ENCODE measurements at places on chromosomes 5 and 9.
A peak's percentile ranks its signal among the peaks of the same experiment; 100 is the strongest.

- no peak for DNase-seq
These were observed 158.2 kb downstream of the DENND1A start for GRCh38 chr9:123771690-123772089.

DNA sequence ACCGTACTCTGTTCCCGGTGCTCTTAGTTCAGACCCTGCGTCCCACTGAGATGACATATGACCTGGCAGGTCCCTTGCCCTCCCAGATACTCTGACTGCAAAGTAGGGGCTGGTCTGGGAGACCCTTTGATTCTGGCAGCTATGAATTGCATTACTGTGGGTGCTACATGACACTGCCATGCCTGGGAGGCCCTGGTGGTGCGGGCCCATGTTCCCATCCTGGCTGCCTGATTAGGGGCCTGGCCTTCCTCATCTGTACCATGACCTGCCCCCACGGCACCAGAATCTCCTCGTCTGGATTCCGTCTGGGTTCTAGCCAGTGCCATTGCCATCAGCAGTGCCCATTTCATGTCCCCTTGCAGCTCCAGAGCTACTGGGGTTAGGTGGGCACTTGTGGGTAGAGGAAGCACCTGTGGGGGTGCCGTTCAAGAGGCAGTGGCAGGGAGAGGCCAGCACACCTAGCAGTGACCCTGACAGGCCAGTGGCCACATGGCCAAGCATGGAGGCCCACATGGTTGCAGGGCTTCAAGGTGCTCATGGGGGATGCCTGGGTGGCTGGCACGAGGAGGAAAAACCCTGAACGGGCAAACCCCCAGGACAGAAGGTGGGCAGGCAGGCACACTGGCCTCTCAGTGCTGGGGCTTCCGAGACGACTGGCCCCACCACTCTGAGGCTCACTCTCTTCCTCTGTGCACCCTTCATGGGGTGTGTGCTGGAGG, 69.7 kb downstream of the PHF2 start:
- peak; percentile 8 for DNase-seq

DNA sequence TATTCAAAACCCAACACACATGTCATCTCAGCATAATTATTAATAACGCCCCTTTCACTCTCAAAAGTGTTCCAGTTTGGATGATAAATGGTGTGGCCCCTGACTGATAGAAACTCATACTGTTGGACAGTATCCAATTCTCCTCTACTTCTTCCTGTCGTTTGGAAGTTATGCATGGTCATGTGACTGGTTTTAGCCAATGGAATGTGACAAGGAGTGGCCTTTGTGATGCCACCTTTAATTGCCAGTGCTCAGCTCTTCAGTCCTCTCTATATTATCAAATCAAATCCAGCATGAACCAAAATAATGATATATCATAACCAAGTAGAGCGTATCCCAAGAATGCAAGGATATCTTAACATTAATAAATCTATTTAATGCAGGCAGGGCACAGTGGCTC, 117.8 kb upstream of the SPIN1 start:
- no peak for DNase-seq

DNA sequence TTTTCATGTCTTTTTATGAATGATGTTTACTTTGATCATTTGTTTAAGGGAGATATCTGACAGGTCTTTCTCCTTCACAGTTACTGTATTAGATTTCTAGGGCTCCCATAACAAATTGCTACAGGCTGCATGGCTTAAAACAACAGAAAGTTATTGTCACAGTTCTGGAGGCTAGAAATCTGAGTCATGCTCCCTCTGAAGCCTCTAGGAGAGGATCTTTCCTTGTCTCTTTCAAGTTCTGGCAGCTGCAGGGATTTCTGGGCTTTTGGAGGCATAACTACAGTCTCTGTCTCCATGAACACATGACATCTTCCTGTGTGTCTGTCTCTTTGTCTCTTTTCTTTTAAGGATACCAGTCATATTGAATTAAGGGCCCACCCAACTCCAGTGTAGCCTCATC, 557.3 kb upstream of the SEMA6A start:
- no peak for DNase-seq

DNA sequence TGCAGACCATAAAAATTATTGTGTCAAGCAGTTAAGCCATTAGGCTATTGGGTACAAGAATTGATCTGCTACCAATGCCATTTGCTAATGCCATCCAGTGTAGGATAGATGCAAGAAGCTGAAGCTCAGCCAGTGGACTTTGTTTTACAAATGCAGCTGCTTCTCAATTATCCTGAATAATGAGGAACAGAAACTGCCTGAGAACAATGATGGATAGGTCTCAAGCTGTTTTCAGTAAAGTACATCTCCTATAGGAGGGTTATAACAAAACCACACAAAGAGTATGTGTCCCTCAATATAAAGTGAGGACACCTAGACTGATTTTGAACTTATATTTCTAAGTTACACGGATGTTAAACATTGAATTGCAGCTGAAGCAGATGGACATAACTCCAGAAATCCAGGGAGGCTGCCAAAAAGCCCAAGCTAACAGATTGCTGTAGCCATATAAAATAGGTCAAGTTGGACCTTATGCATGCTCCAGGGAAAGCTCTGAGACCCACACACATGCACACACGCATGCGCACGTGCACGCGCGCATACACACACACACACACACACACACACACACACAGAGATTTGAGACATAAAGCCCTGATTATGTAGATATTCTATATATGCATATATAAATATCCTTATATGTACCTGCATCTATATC, 482.7 kb upstream of the CD180 start:
- DNase-seq: peak; percentile 30

GRCh38 chr5:10690460-10691440, 70.3 kb downstream of the DAP start:
- no peak for DNase-seq

- DNase-seq: peak; percentile 46
These were observed 76.2 kb downstream of the INSYN2B start for GRCh38 chr5:169904059-169904458.

- DNase-seq: no peak
These were observed 186.2 kb upstream of the RAI14 start for GRCh38 chr5:34469971-34470370.

DNA sequence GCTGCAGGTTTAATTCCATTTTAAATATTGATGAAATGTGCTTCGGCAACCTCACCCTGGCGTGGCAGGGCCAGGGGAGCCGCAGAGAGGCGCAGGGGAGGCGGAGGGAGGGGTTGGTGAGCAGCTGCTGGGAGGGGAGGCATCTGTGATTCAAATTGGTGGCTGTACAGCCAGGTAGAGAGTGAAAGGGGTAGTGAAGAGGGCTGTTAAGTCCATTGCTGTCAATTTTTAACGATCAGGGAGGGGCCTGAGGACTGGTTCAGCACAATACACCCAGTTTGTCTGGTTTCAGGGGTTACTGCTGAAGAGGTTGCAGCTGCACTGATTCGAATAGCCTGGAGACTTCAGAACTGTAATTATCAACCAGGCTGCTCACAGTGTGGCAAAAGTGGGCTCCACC, 31.3 kb downstream of the LHX6 start:
- no peak for DNase-seq

GRCh38 chr9:136231478-136232297, 13.9 kb downstream of the QSOX2 start:
- no peak for DNase-seq

DNA sequence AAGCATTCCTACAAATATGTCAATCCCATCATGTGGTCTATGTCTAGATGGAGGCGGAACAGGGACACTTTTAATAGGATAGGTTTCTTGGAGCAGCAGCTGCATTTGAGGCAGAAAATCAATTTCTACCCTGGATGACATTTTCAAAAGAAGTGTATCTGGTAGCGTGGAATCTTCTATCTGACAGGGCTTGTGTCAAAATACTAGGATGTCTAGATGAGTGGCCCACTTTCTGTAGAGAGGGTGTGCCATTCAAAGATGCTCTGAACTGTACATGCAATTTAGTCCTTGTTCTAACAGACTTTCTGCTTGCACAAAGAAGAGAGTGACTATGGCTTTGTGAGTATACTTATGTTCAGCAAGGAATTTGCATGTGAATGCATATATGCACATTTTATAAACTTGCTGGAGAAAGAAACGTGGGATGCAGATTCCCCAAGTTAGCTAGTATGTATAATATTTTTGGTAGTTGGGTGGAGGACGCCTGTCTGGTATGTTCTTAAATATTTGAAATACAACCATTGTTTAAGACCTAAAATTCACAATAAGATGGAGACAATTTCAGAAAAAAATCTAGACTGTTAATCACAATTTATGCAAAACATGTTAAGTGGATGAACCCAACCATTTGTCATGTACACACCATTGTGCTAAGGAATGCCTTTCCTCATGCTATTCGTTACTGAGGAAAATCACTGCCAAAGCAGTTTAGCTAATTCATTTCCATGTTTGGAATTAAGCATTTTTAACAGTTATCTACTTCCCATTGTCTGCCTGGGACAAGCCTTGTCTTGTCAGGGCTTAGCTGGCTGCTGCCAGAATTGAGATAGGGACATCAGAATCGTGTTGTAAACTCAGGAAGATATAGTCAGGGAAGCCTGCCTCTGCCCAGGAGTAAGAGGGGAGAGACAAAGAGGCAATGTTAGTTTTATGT, 129.1 kb upstream of the MEF2C start:
- no peak for DNase-seq

- no peak for DNase-seq
These were observed 71.9 kb downstream of the ECPAS start for GRCh38 chr9:111412280-111412679.

- no peak for DNase-seq
These were observed 58.4 kb downstream of the ZNF510 start for GRCh38 chr9:96719521-96719920.

DNA sequence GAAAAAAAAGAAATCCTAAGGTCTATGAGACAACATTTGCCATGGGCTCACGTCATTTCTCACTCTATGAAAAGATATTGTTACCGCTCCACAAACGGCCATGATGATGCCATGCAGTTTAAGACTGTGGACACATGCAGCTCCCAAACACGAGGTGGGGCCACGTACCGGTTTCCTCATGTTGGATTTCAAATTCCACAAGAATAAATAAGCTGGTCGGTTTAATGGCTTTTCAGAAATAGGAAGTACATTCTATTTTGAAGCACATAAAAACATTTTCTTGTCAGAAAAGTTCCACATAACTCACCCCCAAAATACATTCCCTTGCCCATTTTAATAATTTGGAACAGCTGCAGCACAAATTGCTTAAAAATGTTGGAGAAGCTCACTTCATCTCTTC, 130.6 kb downstream of the MYO10 start:
- DNase-seq: no peak

GRCh38 chr5:10376544-10376943, 23.0 kb downstream of the MARCHF6 start:
- no peak for DNase-seq

DNA sequence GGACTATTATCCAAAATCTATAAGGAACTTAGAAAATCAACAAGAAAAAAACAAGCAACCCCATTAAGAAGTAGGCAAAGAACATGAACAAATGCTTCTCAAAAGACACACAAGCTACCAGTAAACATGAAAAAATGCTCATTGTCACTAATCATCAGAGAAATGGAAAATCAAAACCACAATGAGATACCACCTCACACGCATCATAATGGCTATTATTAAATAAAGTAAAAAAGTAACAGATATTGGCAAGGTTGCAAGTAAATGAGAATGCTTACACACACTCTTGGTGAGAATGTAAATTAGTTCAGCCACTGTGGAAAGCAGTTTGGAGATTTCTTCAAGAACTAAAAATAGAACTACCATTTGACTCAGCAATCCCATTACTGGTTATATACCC, 167.0 kb upstream of the DMRTA1 start:
- DNase-seq: no peak

DNA sequence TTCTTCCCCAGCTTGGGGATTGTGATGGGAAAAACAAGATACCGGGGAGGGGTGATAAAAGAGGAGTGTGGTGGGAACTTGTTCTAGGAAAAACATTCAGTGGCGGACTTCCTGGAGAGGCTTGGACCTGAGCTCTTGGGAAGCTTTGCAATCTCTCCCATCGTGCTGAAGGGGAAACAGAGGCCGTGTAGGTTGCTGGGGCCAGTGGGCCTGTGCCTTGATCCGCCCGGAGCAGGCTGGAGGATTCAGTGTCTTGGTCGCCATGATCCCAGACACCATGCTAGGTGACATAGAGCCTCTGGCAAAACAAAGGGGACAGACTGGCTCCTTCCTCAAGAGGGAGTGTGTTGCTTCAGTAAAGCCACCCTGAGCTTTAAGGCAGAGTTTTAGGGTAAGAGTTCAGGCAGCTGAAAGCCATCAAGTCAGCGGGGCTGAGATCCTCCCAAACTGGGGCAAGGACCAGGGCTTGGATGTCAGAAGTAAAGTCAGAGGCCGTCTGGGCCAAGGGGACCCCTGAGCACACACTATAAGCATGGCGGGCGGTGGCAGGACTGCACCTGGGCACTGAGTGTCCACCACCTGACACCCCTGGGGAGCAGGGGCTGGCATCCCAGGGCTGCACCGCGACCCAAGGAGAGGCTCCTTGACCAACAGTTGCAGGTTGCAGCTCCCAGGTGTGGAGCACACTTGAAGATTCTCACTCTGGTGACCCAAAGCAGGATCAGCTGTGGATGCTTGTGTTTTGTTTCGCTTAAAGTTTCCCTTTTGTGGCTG, 44.7 kb downstream of the TRIP13 start:
- no peak for DNase-seq

DNA sequence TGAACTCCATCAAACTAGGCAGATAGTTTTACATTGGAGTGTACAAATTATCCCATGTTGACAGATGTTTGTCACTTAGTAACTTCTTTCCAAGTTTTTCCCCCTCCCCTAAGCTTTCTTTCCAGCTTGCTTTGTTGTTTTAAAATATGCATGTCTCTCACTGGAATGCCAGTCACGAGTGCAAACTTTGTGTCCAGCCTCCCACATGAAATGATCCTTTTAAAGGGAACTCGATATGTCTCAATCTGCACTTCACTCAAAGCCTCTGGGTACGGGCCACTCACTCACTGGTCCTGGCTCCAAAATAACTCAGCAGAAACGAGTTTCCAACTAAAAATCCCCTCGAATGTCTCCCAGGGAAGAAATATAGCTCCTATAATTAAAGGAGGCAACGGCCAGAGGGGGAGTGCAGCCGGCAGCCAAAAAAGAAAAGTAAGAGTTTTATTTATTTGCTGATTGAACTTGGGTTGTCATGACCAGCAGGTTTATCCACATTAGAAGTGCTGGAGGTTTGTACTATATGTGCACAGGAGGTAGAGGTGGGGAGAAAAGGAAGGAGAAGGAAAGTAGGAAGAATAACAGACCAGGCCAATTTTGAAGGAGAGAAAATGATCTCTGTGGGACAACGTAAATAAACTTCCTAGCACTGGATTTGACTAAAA, 17.5 kb downstream of the NR2F1 start:
- DNase-seq: no peak

DNA sequence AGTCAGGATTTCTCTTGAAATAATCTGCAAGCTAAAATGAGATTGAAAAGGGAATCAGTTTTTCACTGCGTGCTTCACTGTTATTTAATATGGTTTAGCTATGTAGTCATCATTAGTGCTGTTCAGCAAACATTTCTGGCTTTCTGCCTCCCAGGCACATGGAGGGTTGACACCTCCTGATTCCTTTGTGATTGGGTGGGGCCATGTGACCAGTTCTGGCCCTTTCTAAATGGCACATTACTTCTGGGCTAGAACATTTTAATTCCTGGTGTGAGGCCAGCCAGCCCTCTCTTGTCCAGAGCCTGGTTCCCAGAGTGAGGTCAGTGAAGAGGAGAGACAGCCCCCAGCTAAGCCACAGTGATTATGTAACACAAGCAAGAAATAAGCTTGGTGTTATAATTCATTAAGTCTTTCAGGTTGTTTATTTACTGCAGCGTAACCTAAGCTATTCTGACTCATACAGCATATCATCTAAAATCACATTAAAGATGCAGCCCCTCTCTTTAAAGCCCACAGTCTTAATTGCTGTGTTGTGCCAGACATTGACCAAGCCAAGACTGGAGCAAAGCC, 17.4 kb upstream of the ARSI start:
- DNase-seq: peak; percentile 64

GRCh38 chr9:73149371-73150067, 2.1 kb upstream of the ANXA1 start:
- no peak for DNase-seq
